ENCODE measurements at places on chromosomes 12 and 14.

DNA sequence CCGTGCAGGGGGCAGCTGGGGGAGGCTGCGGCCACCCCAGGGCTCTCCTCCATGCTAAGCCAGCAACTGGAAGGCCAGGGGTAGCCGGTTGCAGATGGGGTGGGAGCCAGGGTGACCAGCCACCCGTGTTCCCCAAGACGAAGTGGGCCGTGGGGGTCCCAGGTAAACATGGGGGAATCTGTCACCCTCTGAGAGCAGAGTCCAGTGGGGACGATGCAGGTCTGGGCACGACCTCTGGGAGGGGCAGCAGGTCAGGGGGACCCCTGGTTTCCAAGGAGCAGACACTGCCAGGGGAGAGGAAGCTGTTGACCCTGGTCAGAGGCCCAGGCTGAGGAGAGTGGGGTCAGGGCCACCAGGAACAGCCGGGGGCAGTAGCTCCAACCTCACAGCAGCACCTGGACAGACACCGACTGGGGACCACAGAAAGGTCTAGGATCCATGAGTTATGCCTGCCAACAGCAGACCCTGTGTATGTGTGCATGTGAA lies 35.0 kb upstream of the FBRSL1 start:
- DNase-seq: no peak

- no peak for DNase-seq
Observed at GRCh38 chr12:93226361-93226760, 151.4 kb upstream of the NUDT4 start.

- DNase-seq: peak; percentile 98
Observed at GRCh38 chr14:61558271-61558670, 137.0 kb upstream of the HIF1A start.

DNA sequence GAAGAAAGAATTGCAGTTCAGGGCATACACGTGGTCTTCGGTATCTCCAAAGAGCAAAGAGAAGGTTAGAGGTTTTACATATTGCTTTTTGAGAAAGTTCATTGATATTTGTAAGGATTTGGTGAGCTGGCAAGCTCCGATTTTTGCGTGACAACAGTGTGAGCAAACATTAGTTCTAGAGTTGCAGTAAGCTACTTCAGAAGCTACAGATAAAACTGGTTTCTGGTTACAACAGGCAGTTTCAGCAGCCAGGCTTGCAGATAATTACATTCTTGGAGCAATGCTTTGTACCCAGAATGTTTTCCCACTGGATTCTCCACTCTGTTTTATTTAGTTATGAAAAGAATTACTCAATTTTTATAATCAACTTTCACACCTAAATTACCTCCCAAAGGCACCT lies 28.2 kb downstream of the KLRK1 start:
- peak; percentile 44 for DNase-seq

- DNase-seq: no peak
Observed at GRCh38 chr12:43406801-43407200, 145.2 kb downstream of the ADAMTS20 start.
